ENCODE measurements at places on chromosomes 16 and 17.

DNA sequence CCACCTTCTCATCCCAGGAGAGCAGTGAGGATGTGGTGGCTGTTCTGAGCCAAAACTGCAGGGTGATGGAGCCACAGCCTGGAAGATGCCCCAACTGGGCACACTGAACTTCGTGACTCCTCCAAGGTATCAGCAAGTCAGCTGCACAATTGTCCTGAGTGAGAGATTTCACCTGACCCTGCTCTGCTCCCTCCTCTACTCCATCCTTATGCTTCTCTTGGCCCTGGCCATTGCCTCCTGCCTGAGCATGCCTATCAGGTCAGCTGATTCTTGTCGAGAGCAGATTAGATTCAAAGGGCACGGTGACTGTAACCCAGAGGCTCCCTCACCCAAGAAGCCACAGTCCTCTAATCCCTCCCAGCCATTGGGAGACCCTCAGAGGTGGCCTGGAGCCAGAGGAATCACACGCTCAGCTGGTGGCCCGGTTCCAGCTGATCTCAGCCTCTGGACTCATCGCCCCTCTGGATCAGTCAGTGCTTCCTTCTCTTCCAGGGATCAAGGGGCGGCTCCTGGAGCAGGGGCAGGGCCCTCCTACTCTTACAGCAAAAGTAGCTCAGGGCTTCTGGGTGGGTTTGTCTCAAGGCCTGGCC is 7.0 kb upstream of the CYB561 start:
- DNase-seq: no peak

DNA sequence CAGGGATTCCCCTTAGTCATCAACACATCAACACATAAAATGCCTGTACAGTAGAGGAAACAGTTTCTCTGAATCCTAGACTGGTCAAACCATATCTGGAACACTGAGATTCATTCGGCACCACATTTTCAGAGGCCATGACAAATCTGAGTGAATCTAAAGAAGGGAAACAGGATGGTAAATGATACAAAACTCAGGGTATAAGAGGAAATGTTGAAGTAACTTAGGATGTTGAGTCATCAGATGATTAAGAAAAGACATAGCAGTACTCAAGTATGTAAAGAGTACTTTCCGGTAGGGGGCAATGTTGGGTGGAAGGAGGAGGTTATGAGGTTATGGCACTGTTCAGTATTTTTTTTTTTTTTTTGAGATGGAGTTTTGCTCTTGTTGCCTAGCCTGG is 358.5 kb upstream of the PMFBP1 start:
- DNase-seq: no peak

DNA sequence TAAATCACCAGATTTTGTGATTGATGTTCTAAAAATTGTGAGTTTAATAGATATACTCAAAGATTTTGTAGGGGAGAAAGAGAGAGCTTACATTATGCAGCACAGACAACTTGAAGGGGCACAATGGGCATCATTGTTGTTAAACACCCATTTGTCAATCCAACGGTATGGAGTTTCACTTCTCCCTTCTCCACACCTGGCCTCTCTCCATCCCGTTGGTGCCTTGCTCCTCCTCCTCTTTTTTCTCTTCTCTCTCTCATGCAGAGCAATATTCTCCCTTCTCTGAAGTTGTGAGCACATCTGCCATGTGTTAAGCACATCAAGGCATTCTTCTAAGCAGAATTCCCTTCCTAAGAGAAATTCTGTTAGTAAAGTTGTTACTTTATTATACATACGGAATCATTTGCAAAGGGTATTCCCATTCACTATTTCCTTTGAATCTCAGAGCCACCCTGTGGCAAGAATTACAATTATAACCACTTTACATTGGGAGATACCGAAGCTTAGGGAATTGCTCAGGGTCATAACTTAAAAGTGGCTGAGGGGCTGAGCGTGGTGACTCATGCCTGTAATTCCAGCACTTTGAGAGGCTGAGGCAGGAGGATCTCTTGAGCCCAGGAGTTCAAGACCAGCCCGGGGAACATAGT is 40.5 kb upstream of the SKAP1 start:
- no peak for DNase-seq

GRCh38 chr16:69133373-69133954 is 1.0 kb downstream of the UTP4 start:
- DNase-seq: no peak

GRCh38 chr16:87053016-87053982 is 263.9 kb downstream of the C16orf95 start:
- DNase-seq: no peak

DNA sequence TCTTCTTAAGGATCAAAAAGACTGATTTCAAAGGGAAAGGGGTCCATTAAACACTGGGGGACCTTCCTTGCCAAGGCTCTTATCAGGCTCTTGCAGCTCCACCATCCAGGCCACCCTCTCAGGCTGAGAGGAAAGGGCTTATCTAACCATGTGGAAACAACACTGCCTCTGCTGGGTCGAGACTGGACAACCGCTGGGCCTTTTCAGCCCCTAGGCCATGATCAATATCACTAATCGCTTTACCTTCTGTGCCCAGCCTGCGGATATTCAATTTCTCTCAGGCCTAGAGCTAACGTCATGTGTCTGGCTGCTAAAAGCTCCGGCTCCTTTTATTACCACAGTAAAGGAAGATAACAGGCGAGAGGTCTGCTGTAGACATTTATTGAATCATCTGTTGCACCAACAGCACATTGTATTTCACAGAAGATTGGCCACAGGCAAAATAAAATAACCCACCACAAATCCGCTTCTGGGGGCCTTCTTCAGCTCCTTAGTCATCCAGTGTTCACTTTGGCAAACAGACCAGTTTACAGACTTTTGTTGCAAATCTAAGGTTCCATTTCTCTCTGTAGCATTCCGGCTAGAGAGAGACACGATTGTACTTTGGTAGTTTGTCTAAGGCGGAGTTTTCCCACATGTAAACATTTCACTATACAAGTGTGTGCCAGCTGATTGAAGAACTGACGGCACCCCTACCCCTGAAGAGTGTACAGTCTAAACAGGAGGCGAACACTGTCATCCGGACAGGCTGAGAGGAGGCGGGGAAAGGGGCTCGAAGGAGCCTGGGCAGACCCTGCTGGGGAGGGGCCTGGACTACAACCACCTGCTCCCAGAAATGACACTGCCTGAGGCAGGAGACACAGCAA is 13.9 kb downstream of the CYB561 start:
- no peak for DNase-seq

- DNase-seq: no peak
Observed at GRCh38 chr16:71249399-71249798, 18.9 kb upstream of the HYDIN start.

- no peak for DNase-seq
Observed at GRCh38 chr17:64393000-64393402, 2.3 kb upstream of the PECAM1 start.

DNA sequence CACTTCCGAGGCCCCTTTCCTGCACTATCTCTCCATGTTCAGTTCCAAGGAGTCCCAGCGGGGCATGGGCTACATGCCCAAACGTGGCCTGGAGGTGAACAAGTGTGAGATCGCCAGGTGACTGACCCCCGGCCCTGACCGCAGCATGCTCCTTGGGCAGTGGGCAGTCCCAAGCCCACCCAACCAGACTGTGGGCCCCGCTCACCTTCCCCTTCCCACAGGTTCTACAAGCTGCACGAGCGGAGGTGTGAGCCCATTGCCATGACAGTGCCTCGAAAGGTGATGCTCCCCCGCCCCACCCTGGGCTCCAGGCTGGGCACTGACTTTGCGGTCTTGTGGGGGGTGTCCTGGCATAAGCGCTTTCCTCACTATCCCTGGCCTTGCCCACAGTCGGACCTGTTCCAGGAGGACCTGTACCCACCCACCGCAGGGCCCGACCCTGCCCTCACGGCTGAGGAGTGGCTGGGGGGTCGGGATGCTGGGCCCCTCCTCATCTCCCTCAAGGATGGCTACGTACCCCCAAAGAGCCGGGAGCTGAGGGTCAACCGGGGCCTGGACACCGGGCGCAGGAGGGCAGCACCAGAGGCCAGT is 4.7 kb downstream of the CORO1A start:
- DNase-seq: no peak

DNA sequence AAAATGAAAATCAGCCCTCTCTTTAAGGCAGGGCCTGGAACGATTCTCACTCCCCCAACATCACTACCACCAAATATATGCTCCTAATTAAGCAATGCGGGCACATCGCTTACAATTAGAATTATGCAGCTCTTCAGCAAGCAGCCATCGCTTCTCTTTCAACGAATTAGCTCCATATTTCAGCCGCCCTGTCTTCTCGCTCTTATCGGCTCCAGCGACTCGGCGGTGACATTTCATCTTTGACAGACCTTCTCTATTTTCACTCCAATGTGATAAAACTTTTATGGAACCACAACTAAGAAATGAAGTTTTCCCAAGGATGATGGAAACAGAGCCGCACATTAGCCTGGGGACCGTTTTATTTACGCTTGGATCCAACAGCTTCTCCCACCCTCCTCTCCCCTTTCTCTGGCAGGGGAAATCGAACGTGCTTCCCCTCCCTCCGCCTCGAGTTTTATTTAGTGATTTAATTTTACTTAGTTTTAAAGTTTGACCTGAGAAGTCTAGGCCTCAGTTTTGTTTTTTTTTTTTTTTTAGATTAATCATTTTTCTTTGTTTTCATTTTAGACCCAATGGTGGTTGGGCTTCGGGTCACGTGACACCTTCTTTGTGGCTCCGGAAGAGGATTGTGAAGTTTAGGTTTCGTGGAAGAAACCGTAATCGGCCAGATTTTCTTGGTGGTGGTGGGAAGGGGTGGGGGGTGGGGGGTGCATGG is 3.1 kb upstream of the HOXB2 start:
- no peak for DNase-seq

DNA sequence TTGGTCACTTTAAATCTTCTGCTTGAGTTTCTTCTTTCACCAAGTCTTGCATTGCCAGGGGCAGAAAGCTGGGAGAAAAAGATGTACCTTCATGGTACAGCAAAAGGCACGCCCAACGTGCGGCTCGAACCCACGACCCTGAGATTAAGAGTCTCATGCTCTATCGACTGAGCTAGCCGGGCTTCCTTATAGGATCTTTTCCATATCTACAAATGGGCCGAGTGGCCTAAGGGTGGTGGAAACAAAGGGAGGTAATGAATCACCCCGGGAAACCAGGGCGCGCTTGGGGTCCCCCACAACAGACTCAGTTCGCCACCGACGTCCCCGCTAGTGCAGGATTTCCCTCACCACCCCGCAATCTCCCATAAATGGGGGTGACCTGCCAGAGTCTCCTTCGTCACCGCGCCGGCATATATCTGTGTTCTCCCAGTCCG is 7.5 kb upstream of the OR1F1 start:
- DNase-seq: no peak

DNA sequence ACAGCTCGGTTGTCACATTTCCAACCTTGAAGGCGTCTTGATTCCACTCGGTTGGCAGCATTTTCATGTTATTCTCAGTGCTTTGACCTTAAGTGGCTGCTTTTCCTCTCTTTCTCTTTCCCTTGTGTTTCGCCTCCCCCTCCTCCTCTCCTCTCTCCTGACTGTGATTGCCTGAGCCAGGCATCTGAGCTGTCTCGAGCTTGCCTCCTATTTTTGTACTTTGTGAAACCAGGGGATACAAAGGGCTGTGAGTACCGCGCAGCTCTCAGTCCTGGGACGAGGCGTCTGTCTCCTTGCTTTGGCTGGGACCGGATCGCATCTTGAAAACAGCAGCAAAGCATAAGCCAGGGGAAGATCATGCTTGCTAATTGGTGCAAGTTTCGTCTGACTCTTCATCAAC is 48.8 kb upstream of the SDK2 start:
- no peak for DNase-seq

DNA sequence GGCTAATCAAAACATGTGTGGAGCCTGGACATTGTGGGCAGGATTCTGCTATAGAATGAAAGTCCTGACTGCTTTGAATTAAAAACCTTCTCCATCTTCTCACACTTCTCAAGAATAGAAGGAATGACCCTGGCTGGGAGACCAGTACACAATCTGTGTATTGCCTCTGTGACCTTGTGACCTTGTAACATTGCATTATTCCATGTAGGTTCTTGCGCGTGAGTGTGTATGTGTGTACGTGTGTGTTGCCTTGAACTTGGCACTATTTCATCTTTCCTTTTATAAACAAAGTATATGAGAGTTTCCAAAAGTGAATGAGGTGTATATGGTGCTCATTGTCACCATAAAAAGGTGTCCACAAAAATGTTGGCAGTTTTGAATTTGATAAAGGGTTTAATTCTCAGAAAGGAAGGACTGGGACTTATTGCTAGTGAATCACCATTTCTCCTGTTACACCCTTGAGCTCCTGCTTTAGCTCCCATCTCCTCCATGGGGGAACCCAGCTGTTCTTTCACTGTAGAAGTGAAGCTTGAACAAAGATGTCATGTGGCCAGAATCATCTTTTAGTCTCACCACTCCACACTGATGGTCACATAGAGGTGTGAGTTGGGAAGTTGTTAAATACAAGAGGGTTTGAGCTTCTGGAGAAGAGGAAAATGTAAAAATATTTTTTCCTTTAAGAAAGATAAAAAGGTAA is 244.9 kb downstream of the FTO start:
- DNase-seq: no peak

DNA sequence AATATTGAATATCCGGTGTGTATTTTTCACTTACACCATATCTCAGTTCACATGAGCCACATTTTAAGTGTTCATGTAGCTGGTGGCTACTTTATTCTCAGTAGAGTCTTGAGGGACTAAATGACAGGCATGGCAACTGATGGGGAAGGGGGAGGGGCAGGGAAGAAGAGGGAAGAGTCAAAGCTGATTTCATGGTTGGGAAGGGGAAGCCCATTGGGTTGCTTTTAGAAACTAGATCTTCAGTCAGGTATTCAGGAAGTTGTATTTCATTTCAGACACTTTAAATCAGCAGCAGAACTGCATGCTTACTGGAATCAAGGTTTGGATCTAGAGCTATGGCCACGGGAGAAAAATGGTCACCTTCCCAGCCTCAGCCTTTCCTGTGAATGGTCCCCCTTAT is 2.9 kb upstream of the WIPI1 start:
- DNase-seq: no peak

DNA sequence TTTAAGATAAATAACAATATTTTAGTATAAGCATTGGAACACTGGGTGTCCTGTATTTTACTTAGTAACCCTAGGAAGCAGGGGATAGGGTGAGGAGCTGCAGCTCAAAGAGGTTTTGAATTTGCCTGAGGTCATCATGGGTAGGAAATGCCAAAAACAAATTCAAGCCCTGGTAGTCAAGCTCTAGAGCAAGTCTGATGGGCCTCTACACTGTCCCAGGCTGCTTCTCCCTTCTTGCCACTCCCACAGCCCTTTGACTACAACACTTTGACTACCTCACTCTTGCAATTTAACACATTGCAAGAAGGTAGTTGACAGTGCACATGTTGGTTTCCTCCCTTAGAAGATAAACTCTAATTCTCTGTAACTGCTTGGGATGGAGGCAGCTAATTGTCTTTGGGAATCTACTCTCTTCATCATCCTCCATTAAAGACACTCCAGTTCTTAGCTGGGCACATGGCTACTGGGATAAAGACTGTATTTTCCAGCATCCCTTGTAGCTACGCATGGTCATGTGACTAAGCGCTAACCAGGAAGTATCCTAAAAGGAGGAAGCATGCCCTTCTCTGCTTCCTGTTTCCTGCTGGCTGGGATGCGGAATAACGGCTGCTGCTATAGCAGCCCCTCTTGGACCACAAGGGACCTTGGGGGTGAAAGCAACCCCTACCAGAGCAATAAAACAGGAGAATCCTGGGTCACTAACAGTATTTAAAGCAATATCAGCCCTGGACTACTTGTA is 30.7 kb upstream of the SSTR2 start:
- DNase-seq: no peak
